Stimulated activated CD4-positive, alpha-beta T cell treated with anti-CD3 and anti-CD28 coated beads, Interleukin-2, amount 100 ng/mL, for 24 hours (primary cell): ENCODE measurements at places on chromosomes 6 and 20.
A peak's percentile ranks its signal among the peaks of the same experiment; 100 is the strongest.

DNA sequence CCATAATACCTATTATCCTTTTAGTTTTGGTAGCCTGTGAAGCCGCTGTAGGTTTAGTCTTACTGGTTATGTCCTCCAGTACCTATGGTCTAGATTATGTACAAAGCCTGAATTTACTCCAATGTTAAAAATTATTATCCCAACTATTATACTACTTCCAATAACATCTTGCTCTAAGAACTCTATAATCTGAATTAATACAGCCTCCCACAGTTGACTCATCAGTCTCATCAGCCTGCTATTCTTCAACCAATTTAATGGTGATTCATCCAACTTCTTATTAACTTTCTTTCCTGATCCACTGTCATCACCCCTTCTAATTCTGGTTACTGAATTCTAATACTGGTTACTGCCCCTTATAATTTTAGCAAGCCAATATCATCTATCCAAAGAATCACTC lies 370.3 kb upstream of the OPRM1 start:
- no peak for DNase-seq

DNA sequence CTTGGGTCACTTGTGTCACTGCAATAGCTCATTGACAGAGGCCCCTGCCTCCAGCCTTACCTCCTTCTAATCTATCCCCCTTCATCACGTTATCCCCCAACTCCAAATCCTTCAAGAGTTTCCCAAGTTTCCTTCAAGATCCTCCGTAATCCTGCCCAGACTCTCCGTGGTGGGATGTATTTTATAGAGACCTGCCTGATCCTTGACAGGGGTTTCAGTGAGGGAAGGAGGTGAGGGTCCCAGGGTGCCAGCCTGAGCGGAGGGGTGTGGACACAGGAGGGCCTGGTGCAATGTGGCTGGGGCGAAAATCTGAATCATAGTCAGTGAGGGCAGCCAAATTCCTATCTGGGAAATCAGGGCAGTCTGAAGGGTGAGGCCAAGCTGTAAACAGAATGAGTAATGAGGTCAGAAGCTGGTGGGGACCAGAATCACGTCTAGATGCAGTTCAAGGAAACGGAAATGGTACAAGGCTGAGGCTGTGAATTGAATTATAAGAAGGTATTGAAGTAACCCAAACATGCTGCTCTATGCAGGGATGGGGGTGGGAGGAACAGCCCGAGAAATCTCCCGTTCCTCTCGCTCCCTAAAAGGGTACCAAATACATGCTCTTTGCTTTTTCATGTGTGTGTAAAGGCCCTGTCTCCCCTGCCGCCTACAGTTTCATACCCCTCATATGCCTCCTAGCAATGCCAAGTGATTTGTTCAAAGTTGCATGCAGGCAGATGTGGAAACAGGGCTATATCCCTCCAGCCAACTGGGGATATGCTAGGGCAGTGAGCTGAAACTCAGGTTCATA lies 35.4 kb upstream of the PIM1 start:
- no peak for DNase-seq

GRCh38 chr6:85942844-85943243 lies 300.2 kb upstream of the SYNCRIP start:
- DNase-seq, result no peak

GRCh38 chr20:62614085-62614960 lies 28.0 kb upstream of the SLCO4A1 start:
- DNase-seq, result no peak

GRCh38 chr20:12093057-12093796 lies 175.5 kb downstream of the BTBD3 start:
- no peak for DNase-seq

DNA sequence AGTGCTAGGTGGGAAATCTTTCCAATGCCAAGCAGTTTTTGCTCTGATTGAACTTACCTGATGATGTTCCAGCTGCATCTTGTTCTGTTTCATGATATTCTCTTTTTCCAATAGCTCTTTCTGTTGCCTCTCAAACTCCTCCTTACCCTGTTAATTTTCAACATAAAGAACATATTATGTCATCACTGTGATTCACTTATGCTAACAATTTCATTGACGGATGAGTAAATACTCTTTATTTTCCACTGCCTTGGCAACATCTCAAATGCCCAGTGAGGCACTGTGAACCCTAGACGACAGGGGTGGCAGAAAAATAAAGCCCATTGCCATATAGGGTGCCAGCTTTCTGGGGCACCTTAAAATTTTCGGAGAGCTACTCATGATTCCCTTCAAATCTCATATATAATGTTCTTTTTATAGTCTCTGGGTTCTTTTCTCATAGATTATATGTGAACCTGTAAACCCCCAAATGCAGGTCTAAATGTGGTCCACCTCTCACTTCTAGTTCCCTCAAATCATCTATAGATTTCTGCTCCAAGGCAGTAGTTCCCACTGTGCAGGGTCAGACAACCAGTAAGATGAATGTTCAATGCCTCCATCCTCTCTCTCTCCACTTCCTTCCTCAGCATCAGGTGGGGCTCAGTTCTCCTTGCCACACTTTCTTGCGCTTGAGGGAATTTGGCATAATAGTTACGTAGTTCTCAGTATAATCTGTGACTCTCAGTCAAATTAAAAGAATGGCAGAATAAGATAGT lies 44.1 kb downstream of the NEDD9 start:
- DNase-seq, result no peak

DNA sequence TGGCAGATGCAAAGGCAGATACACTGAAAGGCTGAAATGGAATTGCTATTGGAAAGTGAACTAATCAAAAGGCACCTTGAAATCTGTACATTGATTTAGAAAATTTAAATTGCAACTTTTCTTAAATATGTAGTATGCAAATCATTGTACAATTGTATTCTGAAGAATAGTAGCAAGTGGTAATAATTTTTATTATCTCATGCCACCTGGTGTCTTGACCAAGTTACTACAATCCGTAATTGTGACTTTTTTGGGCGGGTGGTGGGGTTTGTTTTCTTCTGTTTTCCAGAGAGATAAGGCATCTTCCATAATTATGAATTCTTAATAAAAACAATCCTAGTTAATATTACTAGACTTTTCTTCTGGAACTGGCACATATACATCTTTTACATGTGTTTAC lies 12.5 kb upstream of the BCKDHB start:
- no peak for DNase-seq

- DNase-seq, result no peak
Observed at GRCh38 chr6:46466570-46466969, 24.7 kb downstream of the RCAN2 start.

DNA sequence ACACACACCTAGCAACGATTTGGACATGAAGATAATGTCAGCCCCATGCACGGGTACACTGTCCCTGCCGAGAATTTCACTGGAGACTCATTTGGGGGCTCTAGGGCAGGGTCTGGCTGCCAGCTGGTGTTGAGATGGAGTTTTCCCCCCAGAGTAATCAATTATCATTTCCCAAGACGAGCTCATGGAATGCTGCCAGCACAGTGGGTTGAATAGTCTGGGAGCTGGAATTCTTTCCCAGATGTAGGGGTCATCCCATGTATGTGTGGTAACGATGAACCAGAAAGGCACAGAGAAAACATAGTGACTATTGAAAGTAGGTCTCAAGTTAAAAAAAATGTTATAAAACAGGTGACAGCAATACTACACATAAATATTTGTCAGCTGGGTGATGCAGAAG lies 579.9 kb downstream of the MAFB start:
- DNase-seq, result no peak

DNA sequence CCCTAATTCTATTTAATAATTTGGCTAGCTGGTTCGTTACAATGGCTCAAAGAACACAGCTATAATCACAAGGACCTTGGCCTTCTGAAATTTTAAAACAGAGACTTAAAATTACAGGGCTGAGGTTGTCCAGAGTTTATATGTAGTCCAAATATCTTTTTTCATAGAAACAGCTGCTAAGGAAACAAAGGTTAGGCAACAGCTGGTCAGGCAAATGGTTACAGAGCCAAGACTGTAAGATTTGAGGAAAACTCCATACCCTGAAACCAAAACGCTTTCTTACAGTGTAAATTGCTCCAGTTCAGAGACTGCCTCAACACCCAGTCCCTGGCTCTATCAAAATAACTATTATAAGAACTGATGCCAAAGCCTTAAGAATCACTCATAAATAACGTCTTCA lies 9.7 kb upstream of the ARHGAP18 start:
- DNase-seq, result no peak

GRCh38 chr6:28506807-28507475 lies 8.7 kb downstream of the GPX6 start:
- no peak for DNase-seq

DNA sequence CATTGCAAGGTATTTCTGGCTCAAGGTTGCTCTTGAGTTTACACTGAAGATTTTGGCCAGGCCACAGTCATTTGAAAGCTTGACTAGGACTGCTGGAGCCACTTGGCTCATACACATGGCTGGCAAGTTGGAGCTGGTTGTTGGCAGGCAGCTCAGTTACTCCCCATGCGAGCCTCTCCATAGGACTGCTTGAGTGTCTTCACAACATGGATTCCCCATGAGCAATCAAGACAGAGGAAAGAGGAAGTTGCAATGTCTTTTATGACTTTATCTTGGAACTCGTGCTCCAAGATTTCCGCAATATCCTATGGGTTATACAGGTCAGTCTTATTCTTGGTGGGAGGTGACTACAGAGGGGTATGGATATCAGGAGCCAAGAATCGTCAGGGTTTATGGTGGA lies 1.4 kb upstream of the MANBAL start:
- DNase-seq, result no peak

DNA sequence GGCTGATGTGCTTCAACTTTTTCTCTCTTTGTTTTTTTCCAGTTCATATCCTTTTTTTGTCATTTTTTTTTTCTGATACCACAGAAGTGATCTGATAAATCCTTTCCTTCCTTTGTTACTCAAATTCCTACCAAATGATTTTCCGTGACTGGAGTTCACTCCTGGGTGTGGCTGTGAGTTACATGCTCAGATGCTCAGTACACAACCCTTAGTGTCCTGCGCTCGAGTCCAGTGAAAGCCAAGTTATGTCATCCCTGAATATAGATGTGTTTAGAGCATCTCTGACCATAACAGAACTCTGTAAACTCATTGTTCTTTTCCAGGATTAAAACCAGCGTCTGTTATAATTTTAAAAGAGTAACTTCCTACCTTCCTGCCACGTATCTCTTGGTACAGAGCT lies 147.2 kb upstream of the AKAP12 start:
- no peak for DNase-seq

DNA sequence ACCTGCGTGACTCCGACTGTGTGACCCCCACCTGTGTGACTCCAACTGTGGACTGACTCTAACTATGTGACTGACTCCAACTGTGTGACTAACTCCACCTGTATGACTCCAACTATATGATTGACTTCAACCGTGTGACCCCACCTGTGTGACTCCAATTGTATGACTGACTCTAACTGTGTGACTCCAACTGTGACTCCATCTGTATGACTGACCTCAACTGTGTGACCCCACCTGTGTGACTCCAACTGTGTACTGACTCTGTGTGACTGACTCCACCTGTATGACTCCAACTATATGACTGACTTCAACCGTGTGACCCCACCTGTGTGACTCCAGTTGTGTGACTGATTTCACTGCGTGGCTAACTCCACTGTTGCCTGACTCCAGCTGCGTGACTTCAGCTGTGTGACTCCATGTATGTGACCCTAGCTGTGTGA lies 38.6 kb downstream of the SYNJ2 start:
- no peak for DNase-seq

GRCh38 chr20:9600562-9600961 lies 86.2 kb downstream of the LAMP5 start:
- DNase-seq, result no peak

GRCh38 chr6:52725535-52726192 lies 37.6 kb downstream of the GSTA2 start:
- DNase-seq, result no peak

- peak; percentile 28 for DNase-seq
Observed at GRCh38 chr6:157054531-157054979, 268.8 kb downstream of the TMEM242 start.

DNA sequence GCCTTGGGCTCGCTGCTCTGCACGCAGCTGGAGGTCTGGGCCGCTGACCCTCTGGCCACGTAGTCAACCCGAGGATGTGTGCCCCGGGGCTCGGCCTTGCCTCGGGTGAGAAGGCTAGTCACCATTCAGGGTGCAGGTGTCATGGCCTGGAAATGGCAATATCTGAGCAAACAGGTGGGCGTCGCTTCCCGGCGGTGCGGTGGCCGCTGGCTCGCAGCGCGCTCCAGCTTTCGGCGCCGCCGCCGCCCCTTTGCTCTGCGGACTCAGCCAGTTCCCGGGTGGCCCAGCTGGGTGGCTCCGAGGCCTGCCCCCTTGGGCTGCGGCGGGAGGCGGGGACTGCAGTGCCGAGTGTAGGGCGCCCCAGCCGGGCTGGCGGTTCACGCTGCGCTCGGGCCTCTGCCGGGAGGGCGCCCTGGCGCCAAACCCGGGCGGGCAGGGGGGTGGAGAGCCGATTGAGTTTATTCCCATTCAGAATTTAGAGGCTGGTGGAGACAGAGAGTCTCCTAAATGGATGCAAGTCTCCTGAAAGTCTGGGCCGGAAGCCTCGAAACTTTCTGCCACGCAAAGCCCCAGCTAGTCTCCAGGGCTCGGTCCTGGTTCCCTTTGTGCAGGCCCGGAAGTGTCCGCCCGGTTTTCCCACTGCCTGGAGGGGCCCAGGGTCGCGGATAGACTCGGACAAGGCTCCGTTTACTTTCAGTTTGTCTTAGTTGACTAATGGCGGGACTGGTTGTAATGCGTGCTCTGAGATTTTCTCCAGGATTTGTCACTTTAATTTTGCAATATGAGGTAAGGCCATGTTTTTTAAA lies 11.3 kb upstream of the TFAP2A start:
- DNase-seq, result no peak

DNA sequence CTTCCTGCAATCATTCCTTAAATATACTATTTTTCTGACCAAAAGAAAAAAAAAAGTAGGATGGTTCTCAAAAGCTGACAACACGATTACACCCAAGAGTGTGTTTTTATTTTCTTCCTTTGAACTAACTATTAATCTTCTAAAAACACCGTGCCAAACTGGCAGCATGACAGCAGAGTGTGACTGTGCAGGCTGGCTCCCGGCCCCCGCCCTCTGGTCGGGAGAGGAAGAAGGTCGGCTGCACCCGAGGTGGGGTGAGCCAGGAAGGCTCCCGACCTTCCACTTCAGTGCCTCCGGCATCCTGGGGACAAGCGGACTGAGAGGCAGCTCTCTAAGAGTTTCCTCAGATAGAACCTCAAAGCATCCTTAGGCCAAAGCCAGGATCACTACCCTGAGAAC lies 29.2 kb downstream of the SLC22A23 start:
- no peak for DNase-seq

DNA sequence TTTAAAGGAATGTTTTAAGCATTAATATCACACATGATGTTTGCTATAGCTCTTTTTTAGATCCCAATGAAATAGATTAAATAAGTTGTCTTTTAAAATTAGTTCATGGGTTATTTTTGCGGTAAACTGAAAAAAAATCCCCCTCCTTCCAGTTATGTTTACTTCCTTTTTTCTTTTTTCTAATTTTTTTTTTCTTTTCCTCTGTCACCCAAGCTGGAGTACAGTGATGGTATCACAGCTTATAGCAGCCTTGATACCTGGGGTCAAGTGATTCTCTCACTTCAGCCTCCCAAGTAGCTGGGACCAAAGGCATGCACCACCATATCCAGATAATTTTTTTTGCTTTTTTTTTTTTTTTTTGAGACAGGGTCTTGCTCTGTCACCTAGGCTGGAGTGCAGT lies 17.8 kb upstream of the SCAF8 start:
- no peak for DNase-seq
